ENCODE measurements at places on chromosomes 7 and 10.

DNA sequence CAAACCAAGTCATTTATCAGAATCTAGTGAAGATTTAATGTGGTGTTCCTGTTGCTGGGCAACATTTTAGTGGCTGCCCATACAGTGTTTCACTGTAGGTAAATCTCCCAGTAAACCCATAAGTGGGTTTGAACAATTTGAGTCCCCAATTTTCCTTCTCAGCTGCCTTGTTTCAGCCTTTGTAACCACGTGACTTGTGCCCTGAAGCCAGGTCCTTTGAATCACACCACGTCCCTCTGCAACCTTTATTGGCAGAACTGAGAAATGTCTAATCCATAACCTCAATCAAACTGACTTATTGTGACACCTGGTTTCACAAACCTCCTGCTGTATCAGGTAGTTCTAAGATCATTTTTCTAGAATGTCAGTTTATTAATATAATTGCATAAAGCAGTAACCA, 30.1 kb downstream of the SND1 start:
- no peak for DNase-seq

GRCh38 chr7:132243051-132243450, 333.2 kb downstream of the PLXNA4 start:
- no peak for DNase-seq

GRCh38 chr10:5751601-5752253, 61.5 kb downstream of the GDI2 start:
- no peak for DNase-seq

DNA sequence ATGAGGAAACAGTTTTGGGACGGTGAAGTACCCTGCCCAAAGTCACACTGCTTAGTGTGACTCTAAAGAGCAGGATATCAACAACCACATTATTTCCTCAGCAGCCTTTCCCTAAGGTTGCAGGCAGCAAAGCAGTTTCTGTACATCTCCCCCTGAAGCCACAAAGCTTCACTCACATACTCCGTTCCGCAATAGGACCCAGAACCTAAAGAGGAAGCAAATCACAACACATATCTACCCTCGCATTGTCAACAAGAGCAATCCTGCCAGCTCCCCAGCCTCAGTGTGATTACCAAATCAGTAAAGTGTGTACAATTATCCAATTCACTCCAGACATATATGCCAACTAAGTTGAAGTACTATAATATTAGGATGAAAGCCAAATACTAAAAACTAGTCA, 30.8 kb downstream of the VAX1 start:
- DNase-seq, result no peak

DNA sequence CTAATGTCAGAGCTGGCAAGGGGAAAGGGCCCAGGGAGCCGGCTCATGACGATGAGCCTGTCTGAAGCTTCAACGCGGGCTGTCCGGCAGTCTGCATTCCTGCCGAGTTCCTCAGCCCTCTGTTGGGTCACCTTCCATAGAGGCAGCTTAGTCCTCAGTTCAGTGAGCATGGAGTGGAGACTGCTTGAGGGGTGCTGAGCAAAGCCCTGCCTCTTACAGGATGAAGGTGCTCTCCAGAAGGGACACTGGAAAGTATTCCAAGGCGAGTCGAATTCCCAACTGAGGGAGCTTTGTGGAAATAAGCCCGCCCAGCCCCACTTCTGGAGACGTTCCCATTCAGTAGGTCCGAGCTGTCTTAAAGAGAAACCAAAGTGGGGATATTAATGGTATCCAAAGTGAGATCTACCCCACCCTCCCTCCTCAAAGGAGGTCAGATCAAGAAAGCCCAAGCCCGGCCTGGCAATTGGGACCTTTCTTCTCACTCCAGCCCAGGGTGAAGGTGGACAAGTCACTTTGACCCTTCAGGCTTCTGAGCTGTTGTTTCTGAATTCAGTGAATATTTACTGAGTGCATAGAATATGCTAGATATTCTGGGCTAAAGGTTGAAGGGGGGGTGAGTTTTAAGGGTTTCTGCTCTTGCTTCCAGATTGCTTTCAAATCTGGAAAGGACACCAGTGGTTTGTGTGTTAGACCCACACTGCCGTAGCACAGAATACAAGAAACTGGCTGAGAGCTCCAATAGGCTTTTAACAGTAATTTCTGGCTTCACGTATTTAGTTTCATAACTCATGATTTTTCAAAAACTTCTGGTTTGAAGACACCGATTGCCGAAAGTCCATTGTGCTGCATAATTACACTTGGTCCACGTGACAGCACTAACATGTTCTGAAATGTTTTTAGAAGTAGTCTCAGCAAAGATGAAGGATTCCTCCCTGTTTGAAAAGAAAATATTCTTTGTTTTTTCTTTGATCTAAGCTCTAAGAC, 3.5 kb downstream of the EGFR start:
- no peak for DNase-seq

DNA sequence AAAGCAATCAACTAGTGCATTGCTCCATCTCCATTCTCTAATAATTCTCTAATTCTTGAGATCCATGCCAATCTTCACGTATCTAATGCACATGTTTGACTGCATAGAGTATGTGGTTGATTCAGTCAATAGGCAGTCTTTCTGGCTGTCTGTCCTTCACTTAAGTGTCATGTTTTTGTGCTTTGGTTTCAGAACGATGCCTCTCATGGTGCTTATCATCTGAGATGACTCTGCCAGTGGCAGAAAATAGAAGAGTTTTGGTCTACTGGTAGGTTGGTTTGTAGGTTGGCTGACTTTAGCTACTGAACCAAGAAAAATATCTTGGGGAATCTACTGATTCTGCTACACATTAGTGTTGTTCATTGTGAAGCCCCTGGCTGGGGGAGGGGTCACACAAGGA, 364.2 kb downstream of the SFMBT2 start:
- DNase-seq, result no peak

DNA sequence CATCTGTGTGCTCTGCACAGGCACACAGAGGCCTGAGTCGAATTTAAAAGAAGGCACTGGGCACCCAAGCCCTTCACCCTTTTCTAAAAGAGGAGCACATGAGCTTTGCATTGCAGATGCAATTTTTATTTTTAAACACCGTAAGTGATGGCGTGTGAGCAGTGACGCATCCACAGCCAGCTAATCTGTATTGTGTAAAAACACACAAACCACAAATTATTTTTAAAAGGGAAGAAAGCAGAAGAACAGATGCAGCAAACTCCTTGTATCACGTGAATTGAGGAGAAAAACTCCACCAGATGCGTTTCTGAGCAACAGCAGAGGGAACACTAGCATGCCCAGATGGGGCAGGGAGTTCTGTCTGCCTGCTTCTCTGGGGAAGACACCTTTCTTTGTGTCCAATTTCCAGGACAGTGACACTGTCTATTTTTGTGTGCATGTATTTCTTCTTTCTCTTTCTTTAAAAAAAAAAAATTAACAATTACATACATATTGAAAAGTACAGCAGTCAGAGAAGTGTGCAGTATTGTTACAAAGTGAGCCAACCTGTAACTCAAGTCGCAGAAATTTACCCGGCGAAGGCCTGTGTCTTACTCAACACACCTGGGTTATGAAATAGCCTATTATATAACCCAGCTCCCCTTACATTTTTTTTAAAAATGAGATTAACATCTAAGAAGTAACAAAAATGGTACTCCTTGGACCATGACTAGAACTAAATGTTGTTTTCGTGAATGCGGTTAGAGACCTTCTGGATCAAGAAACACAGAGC, 39.2 kb downstream of the EEPD1 start:
- DNase-seq, result no peak

GRCh38 chr7:28077616-28078015, 103.0 kb downstream of the JAZF1 start:
- no peak for DNase-seq

- DNase-seq, result no peak
Measured at GRCh38 chr7:88092676-88092999, 127.2 kb downstream of the SRI start.

DNA sequence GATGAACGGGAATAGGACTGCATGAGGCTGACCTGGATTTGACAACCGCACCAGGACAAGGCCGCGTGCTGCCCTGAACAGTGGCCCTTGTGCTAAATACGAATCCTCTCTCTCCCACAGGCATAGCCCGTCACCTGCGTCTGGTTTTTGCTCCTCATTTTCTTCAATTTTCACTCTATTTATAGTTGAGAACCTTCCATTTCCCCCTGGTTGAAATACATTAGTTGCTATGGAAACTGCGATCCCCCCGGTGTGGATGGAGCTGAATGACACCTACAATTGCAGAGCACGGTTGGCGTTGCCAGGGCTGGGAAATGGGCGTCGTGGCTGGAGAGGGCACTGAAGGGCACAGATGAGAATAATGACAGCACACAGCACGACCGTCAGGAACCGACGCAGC, 158.6 kb upstream of the PITRM1 start:
- DNase-seq, result no peak

DNA sequence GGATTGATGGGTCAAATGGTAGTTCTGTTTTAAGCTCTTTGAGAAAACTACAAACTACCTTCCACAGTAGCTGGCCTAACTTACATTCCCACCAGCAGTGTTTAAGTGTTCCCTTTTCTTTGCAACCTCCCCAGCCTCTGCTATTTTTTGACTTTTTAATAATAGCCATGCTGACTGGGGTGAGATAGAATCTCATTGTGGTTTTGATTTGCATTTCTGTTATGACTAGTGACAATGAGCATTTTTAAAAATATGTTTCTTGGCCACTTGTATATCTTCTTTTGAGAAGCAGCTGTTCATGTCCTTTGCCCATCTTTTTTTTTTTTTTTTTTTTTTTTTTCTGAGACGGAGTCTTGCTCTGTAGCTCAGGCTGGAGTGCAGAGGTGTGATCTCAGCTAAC, 155.2 kb upstream of the BMPER start:
- DNase-seq, result no peak

- no peak for DNase-seq
Measured at GRCh38 chr7:100968650-100969049, 715 bp upstream of the MUC12 start.

- DNase-seq, result no peak
Measured at GRCh38 chr10:662223-662605, 27.3 kb downstream of the DIP2C start.

DNA sequence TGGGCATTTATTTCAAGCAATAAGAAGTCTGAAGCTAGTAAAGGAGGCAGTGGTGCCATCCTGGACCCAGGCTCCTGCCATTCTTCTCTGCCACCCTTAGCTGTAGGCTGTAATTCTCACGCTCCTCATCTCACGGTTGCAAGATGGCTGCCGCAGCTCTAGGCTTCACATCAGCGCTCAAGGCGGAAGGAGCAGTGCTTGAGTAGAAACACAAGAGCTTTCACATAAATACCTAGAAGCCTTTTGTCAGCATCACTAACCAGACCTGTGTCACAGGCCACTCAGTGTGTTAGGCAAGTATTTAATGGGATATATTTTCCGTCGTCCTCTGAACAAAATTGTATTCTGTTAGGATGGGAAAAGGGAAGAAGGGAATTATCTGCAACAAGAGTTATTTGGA, 118.9 kb upstream of the KLF14 start:
- no peak for DNase-seq

DNA sequence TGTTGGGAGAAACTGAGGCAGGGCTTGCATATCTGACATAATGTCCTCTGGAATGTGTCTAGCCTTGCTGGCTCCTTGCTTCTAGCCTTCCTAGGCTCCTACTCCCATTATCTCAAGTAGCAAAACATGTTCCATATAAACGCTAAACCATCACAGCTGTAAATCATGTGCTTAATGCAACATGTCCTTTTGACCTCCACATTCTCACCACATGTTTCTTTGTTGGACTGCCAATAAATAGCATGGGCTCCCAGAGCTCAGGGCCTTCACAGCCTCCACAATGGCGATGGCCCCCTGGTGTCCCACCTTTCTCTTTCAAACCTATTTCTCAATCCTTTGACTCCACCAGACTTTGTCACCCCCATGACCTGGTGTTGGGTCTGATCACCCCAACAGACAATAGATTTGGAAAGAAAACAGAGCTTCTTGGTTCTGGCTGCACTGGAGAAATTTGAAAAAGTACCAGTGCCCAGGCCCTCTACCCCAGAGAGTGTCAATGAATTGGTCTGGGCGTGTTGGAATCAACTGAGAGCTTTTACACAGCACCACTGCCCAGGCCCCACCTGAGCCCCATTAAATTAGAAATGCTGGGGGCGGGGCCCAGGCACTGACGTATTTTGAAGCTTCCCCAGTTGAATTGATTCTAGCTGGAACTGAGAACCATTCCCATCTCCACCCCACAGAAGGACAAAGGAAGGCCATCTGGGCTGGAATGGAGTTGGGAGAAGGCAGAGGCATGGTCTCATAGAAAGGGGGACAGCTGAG, 41.3 kb upstream of the GGCT start:
- no peak for DNase-seq

GRCh38 chr7:25405736-25406135, 177.4 kb upstream of the NPVF start:
- DNase-seq, result no peak

- no peak for DNase-seq
Measured at GRCh38 chr7:31805209-31805818, 118.3 kb downstream of the PPP1R17 start.

GRCh38 chr7:7696458-7697119, 21.8 kb downstream of the RPA3 start:
- no peak for DNase-seq

DNA sequence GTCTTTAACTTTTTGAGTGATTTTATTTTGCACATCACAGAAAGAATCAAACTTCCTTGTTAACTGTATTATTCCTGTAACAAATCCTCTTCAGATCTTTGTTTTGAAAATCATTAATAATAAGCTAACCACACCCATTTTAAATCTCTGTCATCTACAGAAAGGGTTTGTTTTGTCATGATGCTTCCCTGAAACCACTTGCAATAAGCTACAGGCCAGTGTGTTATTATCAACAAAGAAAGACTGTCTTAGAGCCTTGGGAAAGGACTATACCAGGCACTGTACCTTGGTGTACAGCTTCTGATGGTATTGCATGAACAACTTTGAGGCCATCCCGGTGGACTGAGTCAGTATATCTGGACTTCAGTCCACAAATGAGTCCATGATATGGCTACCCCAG, 145.3 kb upstream of the FAM3C start:
- DNase-seq, result no peak

DNA sequence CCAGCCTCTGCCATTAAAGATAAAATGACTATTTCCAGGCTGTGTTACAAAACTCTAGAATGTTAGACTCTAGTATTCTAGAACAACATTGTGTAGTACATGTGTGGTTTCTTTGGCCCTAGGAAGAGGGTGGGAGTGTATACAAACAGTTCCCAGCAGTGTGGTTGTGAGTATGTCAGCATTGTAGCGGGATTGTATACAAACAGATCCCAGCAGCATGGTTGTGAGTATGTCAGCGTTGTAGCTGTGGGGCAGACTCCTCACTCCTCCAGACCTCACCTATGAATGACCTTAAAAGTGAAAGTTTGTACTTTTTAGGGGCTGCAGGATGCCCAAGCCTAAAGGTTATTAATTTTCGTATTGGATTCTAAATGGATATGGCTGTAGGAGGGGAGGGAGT, 6.9 kb upstream of the ACSL5 start:
- no peak for DNase-seq

GRCh38 chr10:44520651-44521050, 135.8 kb upstream of the CXCL12 start:
- DNase-seq, result no peak

GRCh38 chr10:2340831-2341647, 603.7 kb upstream of the ADARB2 start:
- no peak for DNase-seq
